Inflammatory macrophage treated with lipopolysaccharide for 4 hours (primary cell): ENCODE measurements at places on chromosomes 4 and X.
A peak's percentile ranks its signal among the peaks of the same experiment; 100 is the strongest.

- DNase-seq = no peak
These were observed 148.6 kb downstream of the SLC4A4 start for GRCh38 chr4:71487344-71487920.

DNA sequence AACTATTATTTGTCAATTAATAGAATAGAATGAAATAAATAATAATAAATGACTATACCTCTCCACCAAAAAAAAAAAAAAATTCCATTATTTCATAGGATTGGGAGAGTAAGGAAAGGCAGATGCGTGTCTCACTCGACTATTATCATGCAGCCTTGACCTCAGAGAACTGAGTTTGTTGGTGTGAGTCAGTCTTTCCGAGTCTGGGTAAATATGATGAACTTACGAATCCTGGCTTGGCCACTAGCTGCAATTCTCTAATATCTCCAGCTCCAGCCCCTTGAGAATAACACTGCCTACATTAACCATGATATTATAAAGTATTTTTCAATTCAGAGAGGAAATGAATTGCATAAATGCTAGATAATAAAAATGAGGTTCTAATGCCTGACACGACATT lies 46.6 kb upstream of the DHX15 start:
- DNase-seq = no peak

- DNase-seq = no peak
These were observed 242.1 kb upstream of the TRAM1L1 start for GRCh38 chr4:117327491-117327890.

DNA sequence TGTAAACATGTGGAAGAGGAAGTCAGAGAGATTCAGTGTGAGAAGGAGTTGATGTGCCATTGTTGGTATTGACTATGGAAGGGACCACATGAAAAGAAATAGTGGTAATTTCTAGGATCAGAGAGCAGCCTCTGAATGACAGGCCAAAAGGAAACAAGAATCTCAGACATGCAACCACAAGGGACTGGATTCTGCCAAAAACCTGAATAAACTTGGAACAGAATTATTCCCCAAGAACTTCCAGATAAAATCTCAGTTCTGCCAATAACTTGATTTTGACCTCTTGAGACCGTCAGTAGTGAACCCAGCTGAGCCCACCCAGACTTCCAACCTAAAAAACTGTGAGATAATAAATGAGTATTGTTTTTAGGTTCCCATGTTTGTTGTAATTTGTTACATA lies 653.6 kb upstream of the NR3C2 start:
- DNase-seq = no peak

DNA sequence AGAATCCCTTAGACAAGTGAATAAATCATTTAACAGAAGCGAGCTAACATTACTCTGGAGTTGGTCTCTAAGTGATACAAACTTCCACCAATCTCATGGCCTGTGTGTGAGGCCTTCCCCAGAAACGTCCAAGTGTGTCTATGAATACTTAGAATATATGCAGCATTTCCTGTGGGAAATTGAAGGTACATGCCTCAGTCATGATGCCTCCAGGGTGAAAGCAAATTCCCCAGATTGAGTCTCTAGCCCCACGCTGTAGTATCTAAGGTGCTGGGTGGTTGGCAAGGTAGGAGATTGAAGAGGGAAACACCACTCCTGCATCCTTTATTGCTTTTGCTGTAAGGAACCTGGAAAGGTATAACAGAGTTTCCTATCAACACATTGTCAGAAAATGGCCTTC lies 113.8 kb downstream of the IL13RA2 start:
- no peak for DNase-seq

GRCh38 chr4:172356016-172356415 lies 542.8 kb downstream of the GALNTL6 start:
- no peak for DNase-seq

DNA sequence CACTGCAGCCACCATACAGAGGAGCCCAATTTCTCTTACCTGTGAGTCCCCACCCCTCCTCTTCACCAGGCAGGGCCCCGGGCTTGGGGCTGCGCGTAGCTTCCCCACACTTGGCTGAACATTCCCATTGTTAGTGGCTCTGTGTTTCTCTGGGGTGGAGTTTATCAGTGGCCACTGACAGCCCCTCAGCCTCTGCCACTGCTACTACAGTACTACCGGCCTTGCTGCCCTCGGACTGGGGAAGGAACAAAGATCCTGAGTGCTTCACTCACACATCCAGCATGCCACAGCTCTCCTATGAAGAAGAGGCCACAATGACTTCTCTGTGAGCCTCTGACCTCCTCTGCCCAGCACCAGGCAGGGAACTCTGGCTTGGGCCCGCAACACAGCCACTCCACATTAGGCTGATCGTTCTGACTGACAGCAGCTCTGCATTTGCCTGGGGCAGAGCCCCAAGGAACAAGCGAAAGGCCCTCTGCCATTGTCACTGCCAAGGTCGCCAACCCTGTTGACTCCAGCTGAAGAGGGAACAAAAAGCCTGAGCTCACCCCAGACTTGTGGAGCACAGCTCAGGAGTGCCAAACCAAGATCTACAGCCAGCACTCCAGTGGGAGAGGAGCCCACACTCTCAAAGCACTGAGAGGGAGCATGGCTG lies 24.0 kb downstream of the ABCB7 start:
- DNase-seq = no peak

DNA sequence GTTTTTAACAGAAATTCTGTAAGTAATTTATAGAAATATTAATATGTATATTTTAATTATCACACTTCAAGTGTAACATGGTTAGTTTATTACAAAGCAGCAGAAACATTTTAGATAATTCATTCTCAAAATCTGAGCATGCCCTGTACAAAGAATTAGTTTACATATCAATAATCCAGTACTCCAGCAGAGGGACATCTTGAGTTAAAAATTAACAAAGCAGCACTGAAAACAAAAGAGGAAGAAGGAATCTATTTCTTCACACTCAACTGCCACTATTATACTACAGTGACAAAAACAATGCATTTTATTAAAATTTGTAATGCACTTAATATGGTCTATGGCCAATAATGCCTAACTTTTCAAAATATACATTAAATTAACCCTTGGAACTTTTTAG lies 179.1 kb upstream of the KLHL4 start:
- peak; percentile 14 for DNase-seq

DNA sequence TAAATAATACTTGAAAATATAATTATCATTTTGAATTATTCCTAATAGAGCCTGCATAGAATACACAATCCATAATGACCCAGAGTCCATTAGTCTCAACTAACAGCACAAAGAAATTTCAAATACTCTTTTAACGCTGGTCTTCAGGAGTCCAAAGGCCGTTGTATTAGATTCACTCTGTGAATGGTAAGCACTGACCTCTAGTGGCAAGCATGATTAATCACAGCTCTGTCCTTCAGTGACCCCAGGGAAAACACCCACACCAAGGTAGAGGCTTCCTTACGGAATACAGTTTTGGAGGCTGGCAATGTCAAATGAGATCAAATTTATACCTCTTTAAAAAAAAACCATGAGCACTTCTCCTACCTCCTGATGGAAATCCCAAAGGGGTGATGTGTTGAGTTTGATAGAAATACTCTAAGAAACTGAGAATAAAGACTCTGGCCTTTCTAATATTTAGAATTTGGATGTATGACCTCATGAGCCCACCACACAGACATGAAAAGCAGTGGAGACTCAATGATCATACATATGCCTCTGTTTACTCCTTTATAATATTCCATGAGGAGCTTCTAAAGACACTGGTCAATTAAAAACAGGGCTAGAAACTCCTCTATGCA lies 147.2 kb upstream of the DKK2 start:
- DNase-seq = peak; percentile 50

- DNase-seq = no peak
These were observed 14.5 kb upstream of the DACH2 start for GRCh38 chrX:86133761-86134160.

DNA sequence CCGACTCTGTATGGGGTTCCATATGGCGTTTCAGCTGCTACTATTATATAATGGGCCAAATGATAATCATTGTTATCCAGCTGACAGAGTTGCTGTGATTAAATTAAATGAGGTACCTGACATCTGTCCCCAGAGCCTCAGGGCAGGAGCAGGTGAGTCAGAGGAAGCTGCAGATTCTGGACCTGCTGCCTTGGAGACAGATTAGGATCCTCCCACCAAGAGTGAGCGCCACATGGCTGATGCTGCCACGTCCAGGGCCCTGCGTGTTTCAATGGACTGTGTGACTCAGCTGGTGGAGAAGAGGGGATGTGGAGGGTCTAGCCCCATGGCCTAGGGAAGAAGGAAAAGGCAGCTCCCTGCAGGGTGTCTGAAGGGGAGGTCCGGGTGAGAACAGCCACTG lies 28.3 kb upstream of the UXT start:
- no peak for DNase-seq

DNA sequence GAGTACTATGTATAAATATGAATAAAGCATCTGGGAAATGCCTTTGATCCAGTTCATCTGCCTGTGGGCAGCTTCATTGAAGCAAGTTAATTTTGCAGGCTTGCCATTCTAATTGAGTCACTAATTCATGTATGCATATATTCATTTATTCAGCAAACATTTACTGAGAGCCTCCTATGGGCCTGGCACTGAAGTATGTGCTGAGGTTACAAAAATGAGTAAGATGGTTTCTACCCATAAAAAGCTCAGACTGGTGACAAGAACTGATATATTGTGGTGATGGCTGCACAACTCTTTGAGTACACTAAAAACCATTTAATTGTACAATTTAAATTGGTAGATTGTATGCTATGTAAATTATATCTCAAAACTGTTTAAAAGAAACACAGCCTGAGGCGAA lies 1.1 kb upstream of the MRPL1 start:
- DNase-seq = peak; percentile 3

DNA sequence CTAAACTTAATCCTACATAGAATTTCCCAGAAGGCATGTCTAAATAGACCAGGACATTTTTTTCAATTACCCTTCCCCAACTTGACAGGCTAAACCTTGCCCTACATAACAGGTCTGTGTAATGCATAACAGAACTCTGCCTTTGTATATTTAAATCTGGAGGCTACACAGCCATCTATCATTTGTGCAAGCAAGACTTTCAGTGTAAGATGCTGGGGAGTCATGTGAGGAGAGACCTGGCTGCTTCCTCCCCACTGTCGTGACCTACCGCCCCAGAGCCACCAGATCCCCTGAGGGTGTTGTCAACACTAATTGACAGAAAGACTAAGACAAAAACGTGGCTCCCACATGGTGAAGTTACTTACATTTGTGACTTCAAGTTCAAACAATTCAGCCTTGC lies 342.2 kb downstream of the PPARGC1A start:
- no peak for DNase-seq

DNA sequence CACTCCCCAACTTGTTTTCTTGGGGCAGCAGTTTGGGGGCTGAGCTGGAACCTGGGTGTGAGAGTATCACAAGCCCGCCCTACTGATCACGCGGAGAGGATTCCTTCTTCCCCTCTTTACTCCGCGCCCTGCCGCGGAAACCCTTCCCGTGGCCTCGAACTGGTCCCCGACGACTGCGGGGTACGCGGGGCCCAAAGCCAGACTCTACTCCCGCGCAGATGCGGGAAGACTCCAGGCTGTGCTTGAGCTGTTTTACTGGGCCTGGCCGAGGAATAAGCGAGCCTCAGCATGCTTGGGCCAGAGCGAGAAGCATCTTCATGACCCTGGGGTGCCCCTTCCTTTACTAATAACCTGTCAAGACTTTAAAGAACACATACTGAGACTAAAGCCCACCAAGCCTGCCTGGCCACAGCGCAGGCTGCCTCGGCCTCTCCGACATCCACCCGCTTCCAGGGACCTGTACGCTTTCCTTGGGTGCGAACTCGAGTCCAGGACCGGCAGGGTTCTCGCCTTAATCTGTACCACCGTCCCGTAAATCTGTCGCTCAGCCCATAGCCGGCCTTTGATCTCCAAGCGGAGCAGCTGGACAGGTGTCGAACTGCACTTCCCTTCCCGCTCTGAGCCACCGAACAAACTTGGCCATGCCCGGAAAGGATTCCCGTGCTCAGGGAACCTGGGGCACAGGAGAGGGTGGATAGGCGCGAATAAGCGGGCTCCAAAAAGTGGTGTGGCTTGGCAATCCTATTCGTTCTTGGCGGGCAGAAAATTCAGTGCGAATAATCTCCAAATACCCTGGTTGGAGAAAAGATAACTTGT lies 55.0 kb upstream of the TMEM33 start:
- DNase-seq = no peak

- no peak for DNase-seq
These were observed 190.6 kb downstream of the MID1IP1 start for GRCh38 chrX:38991656-38992440.

DNA sequence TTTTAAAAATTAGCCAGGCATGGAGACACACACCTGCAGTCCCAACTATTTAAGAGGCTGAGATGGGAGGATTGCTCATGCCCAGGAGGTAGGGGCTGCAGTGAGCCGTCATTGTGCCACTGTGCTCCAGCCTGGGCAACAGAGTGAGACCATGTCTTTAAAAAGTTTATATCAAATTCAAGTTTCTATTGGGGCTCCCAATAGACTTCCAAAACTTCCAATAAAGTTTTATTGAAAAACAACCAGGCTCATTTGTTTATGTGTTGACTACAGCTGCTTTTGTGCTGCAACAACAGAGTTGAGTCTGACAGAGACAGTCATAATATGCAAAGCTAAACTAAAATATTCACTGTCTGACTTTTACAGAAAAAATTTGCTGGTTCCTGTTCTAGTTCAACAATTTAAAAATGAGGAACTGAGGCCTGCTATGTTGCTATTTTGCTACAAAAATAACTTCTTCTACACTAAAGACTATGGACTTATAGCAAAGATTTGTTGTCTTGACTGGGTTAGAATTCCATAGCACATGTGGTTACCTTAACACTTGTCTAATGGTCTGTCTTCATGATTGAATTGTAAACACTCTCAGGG lies 63.3 kb upstream of the RELL1 start:
- peak; percentile 75 for DNase-seq

DNA sequence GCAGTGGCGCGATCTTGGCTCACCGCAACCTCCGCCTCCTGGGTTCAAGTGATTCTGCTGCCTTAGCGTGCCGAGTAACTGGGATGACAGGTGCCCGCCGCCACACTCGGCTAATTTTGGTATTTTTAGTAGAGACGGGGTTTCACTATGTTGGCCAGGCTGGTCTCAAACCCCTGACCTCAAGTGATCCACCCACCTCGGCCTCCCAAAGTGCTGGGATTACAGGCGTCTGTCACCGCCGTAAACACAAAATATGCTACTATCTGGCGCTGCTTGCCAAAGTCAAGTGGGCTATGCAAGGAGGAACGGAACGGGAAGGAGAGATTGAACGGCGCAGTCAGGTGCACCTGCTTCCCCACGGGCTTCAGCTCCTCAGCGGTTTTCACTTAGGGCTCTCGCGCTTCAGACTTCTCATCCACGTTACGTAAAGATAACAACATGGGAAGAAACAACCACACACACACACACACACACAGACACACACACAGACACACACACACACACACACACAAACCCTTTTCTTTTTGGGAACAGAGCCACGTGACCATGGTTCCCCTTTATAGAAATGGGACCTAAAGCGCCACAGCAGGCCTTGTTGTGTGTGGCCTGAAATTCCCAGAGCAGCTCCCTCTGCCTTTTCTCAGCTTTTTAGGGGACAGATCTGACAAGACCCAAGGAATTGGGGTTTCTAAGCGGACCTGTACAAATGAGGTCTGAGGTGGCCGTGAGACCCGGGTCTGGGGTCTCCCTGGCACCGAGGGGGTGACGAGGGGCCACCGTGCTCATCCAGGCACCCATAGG lies 1.5 kb downstream of the P2RY8 start:
- peak; percentile 76 for DNase-seq
